ENCODE measurements at places on chromosomes 1 and 21.

DNA sequence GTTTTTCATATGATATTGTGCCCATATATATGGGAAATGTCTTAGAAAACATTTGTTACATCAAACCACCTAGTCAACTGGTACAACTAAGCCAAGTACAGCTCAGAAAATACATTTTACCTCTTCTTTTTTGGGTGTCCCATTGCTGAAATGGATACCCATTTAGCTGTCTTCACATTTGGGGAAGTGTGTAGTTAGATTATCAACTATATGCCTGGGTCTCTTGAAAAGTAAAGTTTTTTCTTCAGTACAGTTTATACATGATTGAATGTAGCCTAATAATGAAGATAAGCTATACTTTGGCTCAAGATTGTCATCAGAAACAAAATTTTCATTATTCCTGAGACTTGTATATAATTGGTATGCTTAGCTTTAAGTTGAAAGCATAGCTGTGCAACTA, 2.0 kb downstream of the AGO3 start:
- DNase-seq: no peak

DNA sequence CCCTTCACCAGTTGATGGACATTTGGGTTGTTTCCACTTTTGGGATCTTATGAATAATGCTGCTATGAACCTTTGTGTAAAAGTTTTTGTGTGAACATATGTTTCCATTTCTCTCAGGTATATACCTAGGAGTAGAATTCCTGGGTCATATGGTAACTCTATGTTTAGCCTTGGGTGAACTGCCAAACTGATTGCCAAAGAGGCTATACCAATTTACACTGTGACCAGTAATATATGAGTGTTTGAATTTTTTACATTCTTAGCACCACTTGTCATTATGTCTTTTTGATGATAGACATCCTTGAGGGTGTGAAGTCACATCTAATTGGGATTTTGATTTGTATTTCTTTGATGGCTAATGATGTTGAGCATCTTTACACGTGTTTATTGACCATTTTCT, 290.1 kb downstream of the DUSP10 start:
- DNase-seq: no peak

DNA sequence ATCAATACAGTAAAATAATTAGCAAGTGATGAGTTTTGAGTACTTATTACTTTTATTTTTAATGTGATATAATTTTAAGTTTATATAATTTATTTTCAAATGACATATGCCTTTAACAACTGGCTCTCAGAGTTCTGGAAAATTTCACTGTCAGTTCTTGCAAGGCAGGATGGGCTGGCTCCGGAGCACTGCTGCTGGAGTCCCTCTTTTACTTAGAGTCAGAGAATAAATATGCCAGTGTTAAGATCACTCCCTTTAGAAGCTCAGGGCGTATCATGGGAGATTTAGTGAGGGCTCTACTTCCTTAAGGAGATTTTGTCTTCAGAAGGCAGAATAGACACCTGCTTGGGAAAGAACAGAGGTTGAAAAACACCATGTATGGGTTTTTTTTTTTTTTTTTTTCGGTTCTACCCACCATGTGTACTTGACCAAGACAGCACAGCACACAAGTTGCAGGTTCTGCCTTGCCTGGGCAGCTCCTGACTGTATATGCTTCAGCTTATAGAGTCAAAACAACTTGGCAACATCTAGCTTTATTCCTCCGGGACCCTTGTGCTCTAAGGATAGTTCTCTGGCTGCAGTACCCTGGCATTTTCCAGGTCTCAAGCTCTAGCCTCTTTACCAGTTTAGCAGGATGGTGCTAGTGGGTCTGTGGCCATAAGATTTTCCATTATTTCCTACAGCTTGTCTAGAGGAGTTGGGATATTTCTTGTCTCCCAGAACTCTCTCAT, 29.7 kb upstream of the FMOD start:
- no peak for DNase-seq

DNA sequence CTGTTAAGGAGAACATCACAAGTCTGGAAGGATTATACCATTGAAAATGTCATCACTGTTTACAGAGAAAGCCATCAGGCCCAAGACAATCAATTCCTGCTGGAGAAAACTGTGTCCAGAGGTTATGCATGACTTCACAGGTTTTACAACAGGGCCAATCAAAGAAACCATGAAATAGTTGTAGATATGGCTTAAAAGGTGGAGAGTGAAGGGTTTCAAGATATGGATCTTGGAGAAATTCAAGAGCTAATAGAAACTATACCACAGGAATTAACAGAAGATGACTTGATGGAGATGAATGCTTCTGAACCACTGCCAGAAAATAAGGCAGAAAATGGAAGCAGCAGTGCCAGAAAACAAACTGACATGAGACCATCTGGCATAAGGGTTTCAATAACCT, 30.2 kb downstream of the USP1 start:
- DNase-seq: no peak

- no peak for DNase-seq
Observed at GRCh38 chr1:3454811-3455618, 550 bp downstream of the ARHGEF16 start.

GRCh38 chr1:60935599-60936110, 146.7 kb upstream of the NFIA start:
- DNase-seq: no peak

GRCh38 chr1:155983191-155984024, 5.1 kb upstream of the ARHGEF2 start:
- DNase-seq: no peak

GRCh38 chr1:61640531-61641530, 84.1 kb downstream of the TM2D1 start:
- no peak for DNase-seq

GRCh38 chr1:18132022-18132710, 24.6 kb downstream of the IGSF21 start:
- no peak for DNase-seq

GRCh38 chr1:189374816-189375215, 1102.8 kb downstream of the BRINP3 start:
- no peak for DNase-seq

DNA sequence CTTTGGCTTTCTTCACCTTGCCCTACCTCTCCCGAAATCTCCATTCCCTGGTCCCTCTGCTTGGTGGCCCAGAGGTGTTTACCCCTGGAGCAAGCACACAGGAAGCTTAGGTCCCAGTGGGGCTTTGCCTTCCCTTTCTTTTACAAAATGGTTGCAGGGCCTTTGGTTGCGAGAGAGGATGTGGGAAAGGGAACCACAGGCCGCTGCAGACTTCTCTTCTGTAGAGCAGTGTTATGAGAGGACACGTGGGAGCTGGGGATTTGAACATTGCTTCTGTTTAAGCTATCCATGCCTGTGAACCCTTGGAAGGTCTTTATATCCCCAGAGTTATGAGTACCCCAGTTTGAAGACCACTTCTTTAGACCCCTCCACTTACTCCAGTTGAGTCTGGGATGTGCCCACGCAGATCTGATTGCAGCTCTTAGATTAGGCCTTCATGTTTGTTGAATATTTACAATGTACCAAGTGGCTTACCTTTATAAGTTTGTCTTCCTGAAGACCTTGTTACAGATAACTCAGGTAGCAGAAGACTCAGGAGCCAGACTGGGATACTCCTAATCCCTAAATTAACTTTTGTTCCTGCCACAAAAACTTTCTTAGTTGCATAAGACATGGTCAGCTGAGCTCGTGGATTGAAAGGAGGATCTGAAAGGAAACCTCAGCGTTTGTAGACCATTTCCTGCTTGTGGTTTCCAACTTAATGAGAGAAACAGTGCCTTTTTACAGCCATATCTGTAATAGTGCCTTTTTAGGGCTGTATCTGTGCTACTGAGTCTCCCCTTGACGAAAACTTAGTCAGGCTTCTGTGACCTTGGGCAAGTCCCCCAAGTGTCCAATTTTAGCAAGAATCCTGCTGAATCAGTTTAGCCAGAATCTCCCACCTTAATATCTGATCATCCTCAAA, 21.9 kb upstream of the IVNS1ABP start:
- DNase-seq: peak; percentile 61

Data from naive thymus-derived CD4-positive, alpha-beta T cell (primary cell).